Breast epithelium (tissue), 4 donors: ENCODE measurements at places on chromosomes 7 and 10. TPM values are rescaled to one million over a fixed set of nuclear protein-coding genes. Genes with fewer than 3 reads are reported as not detected.
A peak's percentile ranks its signal among the peaks of the same experiment; 100 is the strongest.

- H3K4me1 ChIP-seq: no peaks in the 10 kb centered on the region
- H3K27me3 ChIP-seq: no peaks in the 10 kb centered on the region
- no peak for DNase-seq
- no peaks in the 10 kb centered on the region for H3K36me3 ChIP-seq
- H3K27ac ChIP-seq: no peak overlapping the region
These were observed 132.2 kb upstream of the CAV2 start for GRCh38 chr7:116367171-116367813.

- H3K4me1 ChIP-seq: peaks cover 6% of the 10 kb centered on the region
- H3K4me3 ChIP-seq: no peak overlapping the region
- no peaks in the 10 kb centered on the region for H3K36me3 ChIP-seq
- no peak overlapping the region for H3K27ac ChIP-seq
- DNase-seq: no peak
These were observed 1.9 kb downstream of the CYP26A1 start for GRCh38 chr10:93075369-93076221.

DNA sequence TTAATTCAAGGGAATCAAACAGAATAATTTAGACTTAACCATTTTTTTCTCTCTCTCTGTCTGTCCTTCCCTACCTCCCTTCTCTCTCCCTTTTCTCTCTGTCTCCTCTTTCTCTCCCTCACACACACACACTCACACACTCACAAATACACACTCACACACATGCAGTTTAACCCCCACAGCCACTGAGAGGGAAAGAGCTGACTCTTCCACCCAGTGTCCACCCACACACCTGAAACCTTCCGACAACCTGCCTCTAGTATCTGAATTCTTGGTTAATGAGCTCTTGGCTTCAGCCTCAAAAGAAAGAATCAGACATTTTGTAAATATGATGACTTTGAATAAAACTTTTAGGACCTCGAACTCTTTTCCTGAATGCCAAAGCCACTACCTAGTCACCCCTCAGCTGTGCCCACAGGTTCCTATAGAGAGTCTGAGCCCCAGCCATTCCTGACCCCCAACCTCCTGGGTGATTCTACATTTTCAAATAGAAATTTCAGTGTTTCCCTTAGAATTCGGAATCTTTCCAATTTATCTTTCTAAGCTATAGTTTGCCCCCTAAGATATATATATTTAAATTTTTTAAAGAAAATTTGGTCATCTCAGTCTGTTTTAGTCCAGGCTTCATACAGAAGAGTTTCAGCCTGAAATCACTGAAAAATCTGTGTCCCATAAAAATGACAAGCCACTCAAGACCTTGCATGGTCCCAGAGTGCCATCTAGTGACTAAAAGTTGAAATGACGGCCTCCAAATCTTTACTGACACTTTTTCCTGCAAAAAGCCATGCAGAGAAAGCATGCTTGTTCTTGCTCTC lies 202.8 kb downstream of the IPMK start:
- no peak for DNase-seq
- no peaks in the 10 kb centered on the region for H3K4me1 ChIP-seq
- no peak overlapping the region for H3K27ac ChIP-seq
- H3K27me3 ChIP-seq: no peaks in the 10 kb centered on the region
- H3K36me3 ChIP-seq: no peaks in the 10 kb centered on the region
- H3K4me3 ChIP-seq: no peak overlapping the region

GRCh38 chr10:104104418-104104817 lies 17.6 kb upstream of the SFR1 start:
- no peaks in the 10 kb centered on the region for H3K4me1 ChIP-seq
- H3K27ac ChIP-seq: no peak overlapping the region
- no peak overlapping the region for H3K4me3 ChIP-seq
- no peaks in the 10 kb centered on the region for H3K36me3 ChIP-seq
- no peaks in the 10 kb centered on the region for H3K27me3 ChIP-seq

- no peaks in the 10 kb centered on the region for H3K27me3 ChIP-seq
- no peaks in the 10 kb centered on the region for H3K4me1 ChIP-seq
- no peak overlapping the region for H3K4me3 ChIP-seq
- H3K36me3 ChIP-seq: no peaks in the 10 kb centered on the region
These were observed 837.8 kb upstream of the LRRN3 start for GRCh38 chr7:110253093-110253492.

The MOGAT3 gene
- total RNA-seq: 2.6 TPM

DNA sequence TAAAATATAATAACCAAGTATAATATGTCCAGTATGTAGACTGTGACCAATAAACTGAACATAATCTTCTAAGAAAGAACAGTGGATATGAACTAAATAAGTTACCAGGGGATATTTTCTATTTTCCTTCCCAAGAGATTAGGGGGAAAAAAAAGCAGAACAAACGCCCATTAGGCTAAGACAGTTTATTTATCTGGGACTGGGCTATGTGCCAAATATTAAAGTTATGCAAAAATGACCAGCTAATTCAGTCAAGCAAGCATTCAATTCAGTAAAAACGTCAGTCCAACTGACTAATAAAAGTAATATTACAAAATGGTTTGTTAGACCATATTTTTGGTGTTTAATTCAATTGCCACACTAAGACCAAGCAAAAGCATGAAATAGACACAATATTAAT lies 122.2 kb downstream of the TSPAN12 start:
- no peaks in the 10 kb centered on the region for H3K36me3 ChIP-seq
- H3K27me3 ChIP-seq: no peaks in the 10 kb centered on the region
- H3K4me1 ChIP-seq: no peaks in the 10 kb centered on the region
- no peak overlapping the region for H3K4me3 ChIP-seq
- no peak overlapping the region for H3K27ac ChIP-seq

DNA sequence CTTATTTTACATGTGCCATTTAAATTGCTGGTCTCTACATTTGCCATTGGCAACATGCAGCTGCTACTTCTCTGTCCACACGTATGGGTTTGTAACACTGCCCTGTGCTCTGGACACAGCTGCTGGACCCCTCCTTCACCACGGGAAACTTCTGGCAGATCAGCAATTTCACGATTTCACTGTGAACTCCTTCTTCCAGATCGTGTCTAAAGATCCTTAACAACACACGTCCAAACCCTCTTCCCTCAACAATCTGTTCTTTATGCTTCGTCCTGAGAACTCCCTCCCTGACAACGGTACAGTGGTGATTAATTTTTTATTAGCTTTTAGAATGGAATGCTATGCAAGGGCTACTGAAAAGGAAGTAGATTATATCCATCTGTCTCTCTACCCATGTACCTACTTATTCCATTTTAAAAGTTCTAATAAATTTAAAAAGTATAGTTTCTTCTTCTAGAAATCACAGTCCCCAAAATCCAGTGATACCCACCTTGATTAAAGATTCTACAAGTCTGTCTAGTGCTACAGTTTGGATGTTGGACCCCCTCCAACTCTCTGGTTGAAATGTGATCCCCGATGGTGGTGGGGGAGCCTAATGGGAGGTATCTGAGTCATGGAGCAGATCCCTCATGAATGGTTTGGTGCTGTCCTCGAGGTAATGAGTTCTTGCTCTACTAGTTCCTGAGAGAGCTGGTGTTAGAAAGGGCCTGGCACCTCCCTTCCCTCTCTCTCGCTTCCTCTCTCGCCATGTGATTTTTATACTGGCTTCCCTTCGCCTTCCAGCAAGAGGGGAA lies 81.0 kb downstream of the KIAA1549 start:
- H3K4me3 ChIP-seq: no peak overlapping the region
- H3K36me3 ChIP-seq: no peaks in the 10 kb centered on the region
- H3K27ac ChIP-seq: no peak overlapping the region
- H3K27me3 ChIP-seq: no peaks in the 10 kb centered on the region

The CCDC3 gene
- 9.8 TPM for total RNA-seq

The FKBP6 gene
- total RNA-seq: not detected

DNA sequence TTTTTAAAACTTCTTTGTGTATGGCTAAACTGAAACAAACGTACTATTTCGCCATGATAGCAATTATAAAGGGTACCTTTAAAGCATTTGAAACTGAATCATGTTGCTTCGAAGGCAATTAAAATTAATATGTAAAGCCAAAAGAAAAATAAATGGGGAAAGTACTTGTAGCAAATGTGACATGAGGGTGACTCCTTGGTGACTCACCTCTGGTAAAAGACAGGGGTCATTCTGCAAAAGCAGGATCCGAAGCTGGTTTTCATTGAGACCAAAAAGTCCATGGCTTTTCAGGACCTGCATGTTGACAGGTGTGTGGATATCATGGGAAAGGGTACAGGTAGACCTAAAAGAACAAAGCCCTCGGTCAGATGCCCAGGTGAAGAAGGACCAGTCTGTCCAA lies 1.5 kb downstream of the ZC3HAV1L start:
- no peaks in the 10 kb centered on the region for H3K27me3 ChIP-seq
- H3K4me1 ChIP-seq: no peaks in the 10 kb centered on the region
- H3K36me3 ChIP-seq: no peaks in the 10 kb centered on the region
- peak overlapping the region; percentile 91 for H3K27ac ChIP-seq

The ZNF804B gene
- total RNA-seq: not detected

DNA sequence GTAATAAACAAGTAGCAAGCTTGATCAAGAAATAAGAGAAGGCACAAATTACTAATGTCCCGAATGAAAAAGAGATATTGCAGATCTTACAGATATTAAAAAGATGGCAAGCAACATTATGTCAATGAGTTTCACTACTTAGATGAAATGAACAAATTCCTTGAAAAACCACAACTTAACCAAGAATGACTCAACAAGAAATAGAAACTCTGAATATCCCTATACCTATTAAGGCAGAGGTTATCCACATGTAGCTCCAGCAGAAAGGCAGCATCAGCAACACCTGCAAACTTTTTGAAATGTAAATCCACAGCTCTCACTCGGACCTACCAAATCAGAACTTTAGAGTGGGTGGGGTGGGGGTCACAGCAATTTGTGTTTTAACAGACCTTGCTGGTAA lies 33.6 kb downstream of the PDE1C start:
- no peak overlapping the region for H3K4me3 ChIP-seq
- no peaks in the 10 kb centered on the region for H3K27me3 ChIP-seq
- H3K27ac ChIP-seq: no peak overlapping the region
- no peak for DNase-seq
- H3K36me3 ChIP-seq: no peaks in the 10 kb centered on the region
- no peaks in the 10 kb centered on the region for H3K4me1 ChIP-seq

The PGAM1 gene
- 162 TPM for total RNA-seq

The PON1 gene
- total RNA-seq: 0.29 TPM

DNA sequence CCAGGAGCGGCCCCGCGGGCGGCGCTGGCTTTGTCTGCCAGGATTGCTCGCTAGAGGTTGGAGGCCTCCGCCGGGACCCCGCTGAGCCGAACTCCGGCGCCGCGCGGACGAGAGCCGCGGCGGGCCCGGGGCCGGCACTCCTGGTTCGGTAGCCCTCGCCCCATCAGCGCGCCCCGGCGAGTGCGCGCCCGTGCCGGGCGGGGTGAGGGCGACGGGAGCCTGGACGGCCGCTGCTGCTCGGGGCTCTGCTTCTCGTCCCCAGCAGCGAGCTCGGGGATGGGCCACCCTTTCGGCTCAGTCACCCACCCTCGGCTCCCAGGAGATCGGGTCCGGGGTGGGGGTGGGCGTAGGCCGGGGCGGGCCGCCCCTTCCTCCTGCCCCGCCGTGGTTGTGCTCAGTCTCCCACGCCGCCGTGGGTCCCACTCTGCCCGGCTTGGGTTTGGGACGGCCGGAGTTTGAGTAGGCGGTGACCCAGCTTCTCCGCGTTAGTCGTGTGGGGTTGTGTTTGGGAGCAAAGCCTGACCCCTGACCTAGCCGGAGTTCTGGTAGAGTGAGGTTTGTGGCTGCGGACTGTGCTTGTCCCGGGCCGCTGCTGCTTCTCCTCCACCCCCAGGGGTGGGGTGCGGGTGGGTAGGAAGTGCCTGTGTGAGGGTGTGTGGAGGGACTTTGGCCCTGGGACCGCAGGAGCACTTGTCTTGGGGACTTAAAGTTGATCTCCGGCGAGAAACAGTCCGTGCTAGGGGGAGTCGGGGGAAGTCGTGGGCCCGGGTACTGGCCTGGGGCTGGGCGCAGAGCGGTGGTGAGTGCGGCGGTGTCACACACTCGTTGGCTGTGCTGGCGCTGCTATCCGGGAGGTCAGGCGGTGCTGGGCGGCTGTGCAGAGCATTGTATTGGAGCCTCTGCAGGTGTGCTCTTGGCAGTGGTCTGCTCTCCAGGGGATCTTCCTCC lies 677 bp downstream of the TSPAN14 start:
- DNase-seq: no peak
- H3K36me3 ChIP-seq: no peaks in the 10 kb centered on the region
- peak overlapping the region; percentile 97 for H3K27ac ChIP-seq
- peaks cover 37% of the 10 kb centered on the region for H3K4me1 ChIP-seq
- H3K27me3 ChIP-seq: no peaks in the 10 kb centered on the region
- H3K4me3 ChIP-seq: peak overlapping the region; percentile 91

DNA sequence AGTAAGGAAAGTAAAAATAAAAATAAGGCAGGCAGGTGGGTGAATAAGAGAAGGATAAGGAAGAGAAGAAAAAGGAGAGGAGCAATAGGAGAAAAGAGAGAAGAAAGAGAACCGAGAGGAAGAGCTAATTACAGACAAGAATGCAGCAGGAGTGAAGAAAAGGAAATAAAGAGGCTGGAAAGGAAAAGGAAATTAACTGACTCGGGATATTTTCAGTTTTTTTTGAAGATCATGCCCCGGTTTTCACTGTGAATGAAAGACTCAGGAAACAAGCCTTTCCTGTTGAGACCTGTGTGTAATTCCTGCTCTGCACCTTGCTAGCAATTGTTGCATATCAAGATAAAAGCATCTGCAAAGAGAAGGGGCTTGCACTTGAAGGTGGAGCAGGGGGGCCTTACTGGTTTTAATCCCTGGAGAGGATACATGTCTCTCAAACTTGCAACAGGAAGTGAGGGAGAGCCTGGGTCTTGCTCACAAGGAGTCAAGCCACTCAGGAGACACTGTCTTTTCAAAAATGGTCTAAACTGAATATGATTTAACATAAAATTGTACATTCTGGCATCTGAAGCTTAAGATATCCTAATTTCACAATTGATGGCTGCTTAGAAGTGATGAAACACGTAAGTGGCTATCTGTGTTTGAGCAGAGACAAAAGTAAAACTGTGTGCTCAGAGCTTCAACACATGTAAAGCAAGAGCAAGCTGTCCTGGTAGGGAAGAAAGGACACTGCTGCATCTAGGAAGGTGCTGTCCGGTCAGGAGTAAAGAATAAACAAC lies 157.6 kb downstream of the FAM107B start:
- H3K36me3 ChIP-seq: no peaks in the 10 kb centered on the region
- no peaks in the 10 kb centered on the region for H3K27me3 ChIP-seq
- no peak overlapping the region for H3K27ac ChIP-seq
- DNase-seq: no peak
- H3K4me3 ChIP-seq: no peak overlapping the region
- no peaks in the 10 kb centered on the region for H3K4me1 ChIP-seq

GRCh38 chr7:142359694-142360279 lies 101.9 kb upstream of the PRSS58 start:
- no peak overlapping the region for H3K27ac ChIP-seq
- H3K4me3 ChIP-seq: no peak overlapping the region
- H3K4me1 ChIP-seq: no peaks in the 10 kb centered on the region
- no peaks in the 10 kb centered on the region for H3K36me3 ChIP-seq
- no peak for DNase-seq
- no peaks in the 10 kb centered on the region for H3K27me3 ChIP-seq

The SMO gene
- 11.8 TPM for total RNA-seq

DNA sequence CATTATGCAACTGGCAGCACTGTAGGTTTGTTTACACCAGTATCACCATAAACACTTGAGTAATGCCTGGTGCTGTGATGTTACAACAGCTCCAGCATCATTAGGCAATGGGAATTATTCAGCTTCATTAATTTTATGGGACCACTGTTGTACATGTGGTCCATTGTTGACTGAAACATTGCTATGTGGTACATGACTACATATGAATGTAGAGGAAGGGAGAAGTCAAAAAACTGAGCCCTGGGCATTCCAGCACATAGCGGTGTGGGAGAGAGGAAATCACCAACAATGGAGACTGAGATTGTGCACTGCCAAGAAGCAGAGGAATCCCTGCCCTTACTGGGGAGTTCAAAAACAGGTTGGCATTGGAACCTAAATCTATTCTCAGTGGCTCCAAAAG lies 89.0 kb downstream of the TRIM24 start:
- H3K4me1 ChIP-seq: no peaks in the 10 kb centered on the region
- peaks cover 19% of the 10 kb centered on the region for H3K36me3 ChIP-seq
- H3K27ac ChIP-seq: no peak overlapping the region
